ENCODE measurements at places on chromosomes 1 and 21. TPM values are rescaled to one million over a fixed set of nuclear protein-coding genes. Genes with fewer than 3 reads are reported as not detected.

CDK18 gene
- total RNA-seq = 44.0 TPM

RIMS3 gene
- 21.0 TPM for total RNA-seq

KRTAP12-2 gene
- total RNA-seq = not detected

TTLL10 gene
- 1.7 TPM for total RNA-seq

TSSK3 gene
- 1.5 TPM for total RNA-seq

ESRRG gene
- 1.7 TPM for total RNA-seq

SYTL1 gene
- total RNA-seq = 6.4 TPM

KNCN gene
- not detected for total RNA-seq

POU3F1 gene
- total RNA-seq = 11.6 TPM

SERTAD4 gene
- total RNA-seq = 3.2 TPM

LENEP gene
- 1.3 TPM for total RNA-seq

FNBP1L gene
- total RNA-seq = 94.2 TPM

RGS4 gene
- 0.74 TPM for total RNA-seq

CELA3A gene
- not detected for total RNA-seq

GPR25 gene
- total RNA-seq = not detected

KAZN gene
- 11.8 TPM for total RNA-seq

ADAM30 gene
- not detected for total RNA-seq

SYT14 gene
- 16.7 TPM for total RNA-seq

UBE2U gene
- total RNA-seq = not detected

RIMKLA gene
- total RNA-seq = 5.8 TPM

INTS7 gene
- 22.4 TPM for total RNA-seq

L1TD1 gene
- total RNA-seq = 441 TPM

S100A12 gene
- not detected for total RNA-seq

DCST1 gene
- total RNA-seq = not detected

KDM5B gene
- 221 TPM for total RNA-seq

SEC22B gene
- total RNA-seq = 10.7 TPM

ASPM gene
- total RNA-seq = 50.3 TPM

KRTAP10-6 gene
- not detected for total RNA-seq

PYHIN1 gene
- not detected for total RNA-seq

WDR64 gene
- not detected for total RNA-seq

NUDT17 gene
- 2.7 TPM for total RNA-seq

CHI3L2 gene
- total RNA-seq = not detected

SPRR2A gene
- not detected for total RNA-seq

TENT5C gene
- 0.75 TPM for total RNA-seq

MAB21L3 gene
- total RNA-seq = not detected

KRTAP20-1 gene
- total RNA-seq = not detected

KISS1 gene
- 0.88 TPM for total RNA-seq

PPFIA4 gene
- 7.0 TPM for total RNA-seq

FCRL6 gene
- total RNA-seq = not detected

RABGAP1L gene
- 166 TPM for total RNA-seq

C8B gene
- total RNA-seq = not detected

PRKCZ gene
- 45.1 TPM for total RNA-seq

XCL2 gene
- total RNA-seq = not detected

ELAPOR1 gene
- 1.2 TPM for total RNA-seq

GJA4 gene
- total RNA-seq = 2.7 TPM

ZNF593OS gene
- total RNA-seq = not detected

PATJ gene
- total RNA-seq = 45.8 TPM

AJAP1 gene
- 6.2 TPM for total RNA-seq

FBXO42 gene
- total RNA-seq = 17.0 TPM

DNAH14 gene
- total RNA-seq = 40.7 TPM

NBPF6 gene
- not detected for total RNA-seq

UTS2 gene
- not detected for total RNA-seq

RYR2 gene
- 4.7 TPM for total RNA-seq

RXFP4 gene
- not detected for total RNA-seq

ZBTB18 gene
- 14.4 TPM for total RNA-seq

CCDC17 gene
- 1.9 TPM for total RNA-seq

ZBTB8OS gene
- total RNA-seq = 54.1 TPM

ZBED6 gene
- total RNA-seq = 24.1 TPM

EFNA1 gene
- 4.9 TPM for total RNA-seq
